CD4-positive, alpha-beta T cell treated with Interleukin-4 for 1 hour (primary cell): ENCODE measurements at places on chromosomes 5 and 9.

- DNase-seq, result no peak
Measured at GRCh38 chr9:18208166-18209059, 265.5 kb upstream of the ADAMTSL1 start.

- DNase-seq, result no peak
Measured at GRCh38 chr5:62152394-62153087, 153.5 kb upstream of the KIF2A start.

GRCh38 chr5:103208460-103208859 is 50.1 kb upstream of the MACIR start:
- DNase-seq, result no peak

DNA sequence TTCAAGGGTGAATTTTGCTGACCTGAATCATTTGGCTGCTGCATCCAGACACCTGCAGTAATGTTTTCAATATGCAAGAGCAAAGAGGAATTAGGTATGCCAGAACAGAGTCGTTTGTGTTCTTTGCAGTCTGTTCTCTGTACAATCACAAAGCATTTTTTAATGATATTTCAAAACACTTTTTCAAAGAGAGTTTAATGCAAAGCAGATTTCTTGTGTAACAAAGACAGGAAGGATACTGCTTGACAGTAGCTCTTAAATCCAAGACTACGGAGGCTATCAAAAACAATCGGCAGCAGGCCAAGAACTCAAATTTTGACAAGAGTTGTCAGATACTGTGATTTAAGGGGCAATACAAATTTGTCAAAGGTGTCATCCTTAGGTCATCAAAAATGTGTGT is 341.9 kb downstream of the GADD45G start:
- DNase-seq, result no peak

- DNase-seq, result no peak
Measured at GRCh38 chr9:2824564-2824963, 19.3 kb downstream of the PUM3 start.

GRCh38 chr5:126613941-126614592 is 13.3 kb downstream of the PHAX start:
- DNase-seq, result no peak

- no peak for DNase-seq
Measured at GRCh38 chr9:4101667-4102066, 198.2 kb downstream of the GLIS3 start.

DNA sequence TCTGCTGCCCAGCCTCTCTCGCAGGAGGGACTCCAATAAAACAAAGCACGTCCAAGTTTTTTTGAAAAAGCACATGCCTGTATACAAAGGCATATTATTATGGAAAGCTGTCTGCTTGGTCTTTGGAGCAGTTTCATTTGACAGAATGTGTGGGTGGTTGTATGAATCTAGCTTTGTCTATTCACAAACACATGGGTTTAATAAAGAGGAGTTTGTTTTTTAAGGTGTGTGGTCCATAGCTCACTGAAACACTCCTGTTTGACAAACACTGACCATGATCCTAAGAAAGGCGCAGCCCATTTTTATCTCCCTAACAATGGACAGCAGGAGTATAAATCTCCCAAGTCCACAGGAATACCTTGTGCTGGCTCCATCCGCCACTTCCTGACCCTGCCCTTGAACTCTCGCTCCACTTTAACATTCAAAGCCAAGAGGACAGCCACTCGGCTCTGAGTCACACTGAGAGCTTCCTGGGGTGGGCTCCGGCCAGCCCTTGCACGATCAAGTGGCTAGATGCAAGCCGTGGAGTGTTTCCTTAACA is 371.9 kb downstream of the EBF1 start:
- DNase-seq, result no peak

DNA sequence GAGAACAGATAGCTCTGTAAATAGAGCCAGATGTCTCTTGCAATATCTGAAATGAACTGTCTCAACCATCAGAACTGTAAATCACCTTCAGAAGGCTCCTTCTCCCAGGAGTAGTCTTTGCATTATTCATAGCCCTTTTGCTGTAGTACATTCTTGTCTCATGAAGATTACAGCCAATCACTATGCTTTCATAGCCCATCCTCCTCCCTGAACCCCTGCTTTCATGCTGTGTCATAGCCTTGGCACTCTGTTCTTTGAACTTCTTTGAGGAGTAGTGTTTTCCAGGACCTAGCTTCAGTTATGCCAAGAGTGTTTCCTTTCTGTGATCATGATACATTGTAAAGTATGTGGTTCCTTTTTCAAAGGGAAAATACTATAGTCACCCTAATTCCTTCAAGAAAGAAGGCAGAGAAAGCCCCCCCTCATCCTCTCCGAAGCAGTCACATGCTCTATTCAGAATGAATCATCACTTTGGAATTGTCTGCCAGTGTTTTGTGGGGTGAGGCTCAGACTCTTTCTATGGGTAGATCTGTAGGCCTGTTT is 61.1 kb downstream of the GRIA1 start:
- no peak for DNase-seq

- no peak for DNase-seq
Measured at GRCh38 chr5:12330993-12331588, 426.8 kb upstream of the CTNND2 start.

DNA sequence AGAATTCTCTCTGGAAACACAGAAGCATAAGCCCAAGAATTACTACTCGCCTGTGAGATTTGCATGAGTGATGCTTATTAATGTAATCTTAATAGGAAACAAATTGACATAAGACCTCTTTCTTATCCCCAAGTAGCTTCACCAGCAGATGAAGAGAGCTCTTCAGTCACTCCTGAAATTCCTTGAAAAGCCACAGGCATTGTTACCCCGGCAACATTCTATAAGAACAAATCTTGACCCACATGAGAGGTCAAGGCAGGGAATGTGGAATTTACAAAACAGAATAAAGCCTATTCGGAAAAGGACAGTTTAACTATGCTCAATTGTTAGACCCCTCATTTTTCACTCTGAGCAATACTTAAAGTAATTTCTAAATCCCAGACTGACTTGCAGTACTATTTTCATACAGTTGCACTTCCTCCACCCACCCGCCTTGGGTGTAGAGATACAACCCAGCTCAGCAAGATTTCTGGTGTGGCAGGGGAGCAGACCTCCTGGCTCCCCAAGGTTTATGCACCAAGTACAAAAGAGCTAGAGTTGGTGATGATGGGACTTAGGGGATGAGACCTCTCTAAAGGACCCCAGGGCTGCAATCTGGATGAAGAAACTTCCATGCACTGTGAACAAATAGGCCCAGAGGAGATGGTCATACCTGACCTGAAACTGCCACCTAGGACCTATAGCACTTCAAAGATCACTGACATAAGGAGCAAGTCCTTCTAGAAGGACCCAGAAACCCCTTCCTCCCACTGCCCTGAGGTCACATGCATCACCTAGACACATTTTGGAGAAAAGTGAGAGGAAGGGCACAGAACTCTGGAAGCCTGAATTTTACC is 242.1 kb downstream of the ZNF608 start:
- DNase-seq, result no peak

DNA sequence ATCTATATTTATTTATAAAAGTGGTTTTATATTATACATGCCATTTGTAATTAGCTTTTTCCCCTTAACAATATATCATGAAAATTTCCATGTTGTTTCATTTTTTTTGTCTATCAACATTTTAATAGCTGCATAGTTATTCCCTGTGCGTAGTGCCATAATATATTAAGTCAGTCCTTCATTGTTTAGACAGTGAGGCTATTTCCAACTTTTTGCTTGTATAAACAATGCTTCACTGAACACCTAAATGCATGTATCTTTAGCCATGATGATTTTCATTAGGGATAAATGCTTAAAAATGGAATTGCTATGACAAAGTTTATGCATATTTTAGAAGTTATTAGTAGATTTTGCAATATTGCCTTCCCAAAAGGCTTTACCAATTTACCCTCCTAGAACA is 80.7 kb upstream of the STC2 start:
- no peak for DNase-seq

DNA sequence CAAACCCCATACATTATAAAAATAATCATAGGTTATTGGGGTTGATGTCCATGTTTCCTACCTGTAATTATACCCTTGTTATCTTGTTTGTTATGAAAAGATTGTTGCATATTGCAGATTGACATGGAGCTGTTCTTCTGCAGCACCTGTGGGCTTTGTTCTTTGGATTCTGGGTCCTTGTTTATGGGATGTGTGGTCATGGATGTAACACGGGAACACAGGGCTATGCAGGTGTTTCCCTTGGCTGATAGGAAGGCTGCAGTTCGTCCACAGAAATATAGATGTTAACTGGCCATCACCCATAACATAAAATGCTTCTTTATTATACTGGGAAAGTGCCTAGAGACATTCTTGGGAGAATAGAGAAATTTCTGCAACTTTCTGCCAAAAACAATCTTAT is 77.9 kb downstream of the FBXL7 start:
- DNase-seq, result no peak

DNA sequence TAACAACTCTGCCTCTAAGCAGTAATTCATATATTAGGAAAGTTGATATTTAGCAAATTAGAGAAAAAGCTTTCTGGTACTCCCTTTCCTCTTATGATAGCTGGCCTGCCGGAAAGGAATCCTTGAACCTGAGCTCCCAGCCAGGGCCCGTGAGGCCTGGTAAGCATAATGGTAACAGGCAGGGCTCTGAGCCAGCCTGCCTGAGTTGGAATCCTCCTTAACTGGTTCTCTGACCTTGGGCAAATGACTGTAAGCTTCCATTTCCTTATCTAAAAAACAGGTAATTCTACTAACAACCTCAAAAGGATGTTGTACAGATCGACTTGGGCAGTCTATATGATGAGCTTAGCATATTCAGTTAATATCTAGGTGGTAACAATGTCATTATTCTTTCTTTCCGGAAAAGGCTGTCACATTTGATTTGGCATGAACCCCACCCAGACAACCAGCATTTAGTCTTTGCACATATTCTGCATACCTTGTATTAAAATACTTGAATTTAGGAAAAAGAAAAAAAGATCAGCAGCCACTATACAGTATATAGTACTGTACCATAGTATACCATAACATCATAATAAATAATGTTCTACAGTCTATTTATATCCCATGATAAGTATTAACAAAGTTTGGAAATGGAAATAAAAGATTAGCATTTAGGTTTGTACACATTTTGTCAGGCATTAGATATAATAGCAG is 55.7 kb upstream of the MAP3K1 start:
- DNase-seq, result no peak
